ENCODE measurements at places on chromosomes 5 and 9. TPM values are rescaled to one million over a fixed set of nuclear protein-coding genes. Genes with fewer than 3 reads are reported as not detected.

PCDHB2 gene
- total RNA-seq = 3.1 TPM

PFN3 gene
- not detected for total RNA-seq

GRIN3A gene
- 0.13 TPM for total RNA-seq

MEIKIN gene
- 1.2 TPM for total RNA-seq

SPINK13 gene
- total RNA-seq = not detected

HTR4 gene
- total RNA-seq = 0.90 TPM

CCDC171 gene
- total RNA-seq = 5.4 TPM

NRARP gene
- 13.3 TPM for total RNA-seq

MAP1B gene
- total RNA-seq = 382 TPM

BTNL9 gene
- total RNA-seq = 33.0 TPM

WNT8A gene
- not detected for total RNA-seq

ADAM19 gene
- total RNA-seq = 42.8 TPM

HSPB3 gene
- total RNA-seq = 1.5 TPM

WDR38 gene
- not detected for total RNA-seq

SMIM33 gene
- not detected for total RNA-seq

KIF20A gene
- 0.26 TPM for total RNA-seq

CCNO gene
- 1.3 TPM for total RNA-seq

ZDHHC21 gene
- 17.7 TPM for total RNA-seq

MZB1 gene
- total RNA-seq = 3.9 TPM

IFNA5 gene
- 0.84 TPM for total RNA-seq

CD72 gene
- total RNA-seq = 3.7 TPM

HAVCR2 gene
- total RNA-seq = 10.3 TPM

PHYHD1 gene
- total RNA-seq = 33.0 TPM

PPWD1 gene
- 46.9 TPM for total RNA-seq

PCDHA9 gene
- 0.36 TPM for total RNA-seq

CBY3 gene
- not detected for total RNA-seq

SET gene
- total RNA-seq = 190 TPM

GNA14 gene
- 13.6 TPM for total RNA-seq

ERAP2 gene
- 24.2 TPM for total RNA-seq

SIT1 gene
- 0.65 TPM for total RNA-seq

PHPT1 gene
- 65.6 TPM for total RNA-seq

AP3B1 gene
- 46.7 TPM for total RNA-seq

ADCY2 gene
- total RNA-seq = 9.3 TPM

CCL27 gene
- not detected for total RNA-seq

MEF2C gene
- total RNA-seq = 137 TPM

RHOBTB3 gene
- total RNA-seq = 53.2 TPM

PCDHAC2 gene
- 1.9 TPM for total RNA-seq
